ENCODE measurements at places on chromosomes 12 and 14.

- DNase-seq: no peak
Observed at GRCh38 chr12:98594050-98594835, 757 bp downstream of the SLC25A3 start.

GRCh38 chr12:63068857-63069442, 82.1 kb downstream of the AVPR1A start:
- DNase-seq: no peak

- DNase-seq: no peak
Observed at GRCh38 chr12:108856170-108856427, 1.3 kb downstream of the SSH1 start.

DNA sequence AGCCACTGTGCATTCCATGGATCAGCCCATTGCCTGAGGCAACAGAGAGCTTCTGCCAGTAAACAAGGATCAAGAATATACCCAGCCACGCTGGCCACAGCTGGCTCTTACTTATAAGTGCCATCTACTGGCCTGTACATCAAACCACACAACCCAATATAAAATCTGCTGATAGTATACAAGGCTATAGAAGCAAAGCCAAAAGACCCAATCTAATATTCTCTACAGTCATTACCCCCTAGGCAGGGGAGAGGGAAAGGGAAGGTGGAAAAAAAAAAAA, 4.4 kb upstream of the FAM186B start:
- DNase-seq: no peak

GRCh38 chr12:468671-469389, 9.1 kb downstream of the B4GALNT3 start:
- no peak for DNase-seq

DNA sequence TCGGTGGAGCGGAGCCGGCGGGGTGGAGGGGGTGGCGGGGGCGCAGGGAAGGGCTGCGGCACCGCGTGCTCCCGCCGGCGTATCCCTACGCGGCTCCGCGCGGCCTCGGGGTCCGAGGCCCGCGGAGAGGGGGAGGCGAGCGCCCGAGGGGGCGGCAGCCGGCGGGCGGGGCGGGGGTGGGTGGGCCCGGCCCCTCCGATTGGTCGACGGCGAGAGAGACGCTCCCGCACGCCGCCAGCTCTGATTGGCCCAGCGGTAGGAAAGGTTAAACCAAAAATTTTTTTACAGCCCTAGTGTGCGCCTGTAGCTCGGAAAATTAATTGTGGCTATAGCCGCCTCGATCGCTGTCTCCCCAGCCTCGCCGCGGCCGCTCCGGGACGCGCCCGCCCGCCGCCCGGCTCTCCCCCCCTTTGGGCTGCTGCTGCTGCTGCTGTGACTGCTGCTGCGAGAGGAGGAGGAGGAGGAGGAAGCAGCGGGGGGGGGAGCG, at the start of gene FOXG1:
Gene FOXG1, plus strand, starts transcription at position 319 of the 487 bp plus-strand sequence. CDS start 493 bp downstream, outside the sequence.
- no peak for DNase-seq

- no peak for DNase-seq
Observed at GRCh38 chr14:61048640-61049039, 67.6 kb downstream of the SLC38A6 start.

GRCh38 chr14:62269204-62269603, 507.0 kb downstream of the SNAPC1 start:
- DNase-seq: no peak

- no peak for DNase-seq
Observed at GRCh38 chr12:55041345-55042055, 21.7 kb downstream of the NEUROD4 start.

DNA sequence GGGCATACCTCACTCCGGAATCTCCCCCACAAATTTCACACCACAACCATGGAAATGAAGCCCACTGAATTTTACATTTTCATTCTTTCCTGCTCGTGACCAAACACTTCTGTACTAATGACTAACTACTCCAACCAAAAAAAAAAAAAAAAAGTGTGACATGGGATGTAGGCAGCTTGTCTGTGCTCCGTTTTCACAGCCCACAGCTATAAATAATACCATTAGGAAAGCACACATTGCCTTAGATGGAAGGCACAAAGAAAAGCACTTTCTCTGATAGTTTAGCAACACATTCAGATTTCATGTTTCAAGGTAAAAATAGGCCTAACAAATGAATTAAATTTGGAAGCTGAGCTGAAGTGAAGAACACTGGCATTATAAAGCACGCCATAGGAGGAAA, 42.5 kb downstream of the DUSP6 start:
- no peak for DNase-seq

GRCh38 chr12:78420991-78421390, 443.6 kb upstream of the SYT1 start:
- DNase-seq: no peak

- DNase-seq: no peak
Observed at GRCh38 chr12:93275589-93275988, 102.1 kb upstream of the NUDT4 start.

- DNase-seq: no peak
Observed at GRCh38 chr14:88987516-88987915, 163.1 kb downstream of the TTC8 start.

GRCh38 chr12:51740536-51740935, 108.0 kb downstream of the FIGNL2 start:
- DNase-seq: no peak

DNA sequence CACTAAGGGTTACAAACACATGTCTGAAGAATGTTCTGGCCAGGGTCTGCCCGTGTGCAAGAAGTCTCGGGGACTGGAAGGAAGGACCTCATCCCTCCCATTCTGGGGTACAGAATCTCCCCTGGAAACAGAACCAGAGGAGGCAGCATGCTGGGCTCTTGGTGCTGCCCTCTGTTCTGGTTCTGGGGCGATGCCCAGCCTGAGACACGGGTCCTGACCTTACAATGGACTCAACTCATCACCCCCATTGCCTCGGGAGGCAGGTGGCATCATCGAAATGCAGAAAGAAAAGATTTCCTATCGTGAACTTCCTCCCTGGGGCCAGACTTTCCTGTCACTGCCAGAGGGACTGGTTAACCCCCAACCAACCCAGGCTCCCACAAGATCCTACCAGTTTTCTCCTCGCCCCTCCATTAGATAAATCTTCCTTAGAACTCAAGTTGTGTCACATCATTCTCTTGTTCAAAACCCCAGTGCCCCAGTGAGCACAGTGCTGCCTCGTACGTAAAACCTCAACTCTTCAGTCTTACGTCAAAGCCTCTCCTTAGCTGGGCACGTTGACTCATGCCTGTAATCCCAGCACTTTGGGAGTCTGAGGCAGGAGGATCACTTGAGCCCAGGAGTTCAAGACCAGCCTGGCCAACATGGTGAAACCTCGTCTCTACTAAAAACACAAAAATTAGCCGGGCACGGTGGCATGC, 52.1 kb downstream of the PSMA6 start:
- DNase-seq: no peak

- DNase-seq: no peak
Observed at GRCh38 chr12:6049992-6050391, 74.5 kb downstream of the VWF start.

DNA sequence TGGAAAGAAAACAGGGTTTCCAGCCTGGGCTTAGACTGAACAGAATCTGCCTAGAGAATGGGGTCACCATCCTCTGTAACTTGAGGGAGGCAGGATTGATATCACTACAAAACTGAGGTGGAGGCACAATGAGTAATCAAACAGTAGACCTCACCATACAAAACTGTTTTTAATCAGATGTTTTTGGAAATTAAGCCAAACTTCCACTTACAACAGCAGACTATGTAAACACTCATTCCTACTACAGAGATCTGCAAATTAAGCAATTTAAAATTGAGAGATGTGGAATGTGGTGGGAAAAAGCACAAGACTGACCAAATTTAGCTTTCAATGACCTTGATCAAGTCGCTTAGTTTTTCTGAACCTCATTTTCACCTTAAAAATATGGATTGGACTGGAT, 104.3 kb upstream of the SLC38A4 start:
- no peak for DNase-seq

- no peak for DNase-seq
Observed at GRCh38 chr14:104843442-104844305, 21.4 kb upstream of the CEP170B start.

- no peak for DNase-seq
Observed at GRCh38 chr12:15837141-15837790, 44.9 kb upstream of the STRAP start.

GRCh38 chr12:92105676-92106075, 40.0 kb downstream of the BTG1 start:
- no peak for DNase-seq

- no peak for DNase-seq
Observed at GRCh38 chr12:14307004-14307403, 58.5 kb upstream of the ATF7IP start.

- no peak for DNase-seq
Observed at GRCh38 chr14:83347874-83348273, 1814.2 kb upstream of the SEL1L start.

GRCh38 chr12:24632466-24632865, 316.4 kb downstream of the BCAT1 start:
- no peak for DNase-seq

DNA sequence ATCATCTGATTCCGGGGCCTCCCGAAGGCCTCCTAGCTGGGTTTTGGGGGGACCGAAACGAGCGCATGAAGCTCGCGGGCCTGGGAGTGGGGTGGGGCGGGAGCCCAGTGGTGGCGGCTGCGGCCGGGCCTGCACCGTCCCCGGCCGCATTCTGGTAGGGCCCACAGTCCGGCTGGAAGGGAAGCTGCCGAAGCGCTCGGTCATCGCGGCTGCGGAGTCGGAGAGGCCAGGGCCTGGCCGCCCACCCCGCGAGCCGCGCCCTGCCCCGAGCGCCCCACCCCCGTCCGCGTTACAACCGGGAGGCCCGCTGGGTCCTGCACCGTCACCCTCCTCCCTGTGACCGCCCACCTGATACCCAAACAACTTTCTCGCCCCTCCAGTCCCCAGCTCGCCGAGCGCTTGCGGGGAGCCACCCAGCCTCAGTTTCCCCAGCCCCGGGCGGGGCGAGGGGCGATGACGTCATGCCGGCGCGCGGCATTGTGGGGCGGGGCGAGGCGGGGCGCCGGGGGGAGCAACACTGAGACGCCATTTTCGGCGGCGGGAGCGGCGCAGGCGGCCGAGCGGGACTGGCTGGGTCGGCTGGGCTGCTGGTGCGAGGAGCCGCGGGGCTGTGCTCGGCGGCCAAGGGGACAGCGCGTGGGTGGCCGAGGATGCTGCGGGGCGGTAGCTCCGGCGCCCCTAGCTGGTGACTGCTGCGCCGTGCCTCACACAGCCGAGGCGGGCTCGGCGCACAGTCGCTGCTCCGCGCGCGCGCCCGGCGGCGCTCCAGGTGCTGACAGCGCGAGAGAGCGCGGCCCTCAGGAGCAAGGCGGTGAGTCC, at the start of gene KLC1:
Gene KLC1, plus strand, starts transcription at position 528 of the 819 bp plus-strand sequence. CDS start 25,354 bp downstream, outside the sequence.
- peak; percentile 55 for DNase-seq

GRCh38 chr12:99311373-99311772, 336.2 kb upstream of the GARIN6 start:
- DNase-seq: no peak

GRCh38 chr12:92304371-92305055, 158.9 kb upstream of the BTG1 start:
- DNase-seq: no peak

DNA sequence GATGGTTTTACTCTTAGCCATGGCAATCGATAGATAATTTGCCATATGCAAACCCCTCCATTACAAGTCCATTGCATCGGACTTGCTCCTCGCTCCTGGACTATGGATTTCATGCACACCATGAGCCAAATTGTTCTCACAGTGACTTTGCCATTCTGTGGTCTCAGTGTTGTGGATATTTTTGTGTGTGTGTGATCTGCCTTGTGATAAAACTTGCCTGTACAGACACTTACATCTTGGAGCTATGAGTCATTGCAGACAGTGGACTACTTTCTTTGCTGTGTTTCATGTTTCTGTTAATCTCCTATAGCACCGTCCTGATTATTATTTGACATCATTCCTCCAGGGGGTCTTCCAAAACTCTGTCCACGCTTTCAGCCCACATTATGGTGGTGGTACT, 8.4 kb upstream of the OR4K13 start:
- DNase-seq: no peak

DNA sequence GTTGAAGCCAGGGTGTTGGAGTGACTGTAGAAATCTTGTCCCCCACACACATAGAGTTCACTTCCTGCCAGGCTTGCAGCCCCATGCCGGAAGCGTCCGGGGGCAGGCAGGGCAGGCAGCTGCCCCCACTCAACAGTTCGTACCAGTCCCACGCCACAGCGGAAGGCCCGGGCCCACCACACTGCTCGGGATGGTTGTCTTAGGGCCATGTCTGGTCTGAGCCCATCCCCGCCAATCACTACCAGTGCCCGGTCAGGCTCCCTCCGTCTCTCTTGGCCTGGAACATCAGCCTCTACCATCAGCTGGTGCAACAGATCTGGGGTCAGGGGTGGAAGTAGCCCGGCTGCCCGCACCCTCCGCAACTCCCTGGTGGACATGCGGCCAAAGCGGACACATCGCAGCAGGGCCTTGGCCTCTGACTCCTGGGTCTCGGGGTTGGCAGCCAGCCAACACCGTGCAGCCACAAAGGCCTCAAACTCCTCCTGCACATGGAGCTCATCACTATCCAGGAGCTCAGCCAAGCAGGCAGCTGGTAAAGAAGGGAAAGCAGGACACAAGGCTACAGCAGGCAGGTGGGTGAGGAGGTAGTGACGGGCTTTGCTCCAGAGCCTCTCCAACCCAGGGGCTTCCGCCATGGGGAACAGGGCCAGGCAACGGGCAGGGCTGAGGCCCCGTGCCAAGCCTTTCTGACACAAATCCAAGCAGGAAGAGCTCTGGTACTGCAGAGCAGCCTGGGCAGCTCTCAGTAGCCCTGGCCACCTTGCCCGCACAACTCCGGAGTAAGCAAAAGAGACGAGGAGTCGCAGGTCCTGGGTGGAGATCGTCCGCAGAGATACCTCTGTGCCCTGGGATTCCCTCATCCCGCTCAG, 5.9 kb downstream of the KLHL33 start:
- DNase-seq: no peak

DNA sequence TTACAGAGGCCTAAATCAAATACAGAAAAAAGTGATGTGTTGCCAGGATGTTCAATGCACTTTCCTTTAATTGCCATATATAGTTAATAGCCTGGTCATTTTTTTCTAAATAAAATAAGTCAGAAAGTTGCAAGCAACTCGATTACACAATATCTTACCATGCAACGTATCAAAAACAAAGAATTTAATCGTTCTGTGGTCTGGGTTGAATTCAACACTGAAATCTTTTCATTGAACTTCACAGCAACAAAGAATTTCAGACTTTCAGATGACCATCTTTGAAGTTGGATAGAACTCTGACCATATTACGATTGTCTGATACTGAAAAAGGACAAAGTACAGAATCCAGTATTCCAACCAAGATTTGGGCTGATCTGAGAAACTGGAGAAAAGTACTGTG, 231.9 kb downstream of the SLC25A21 start:
- DNase-seq: no peak

DNA sequence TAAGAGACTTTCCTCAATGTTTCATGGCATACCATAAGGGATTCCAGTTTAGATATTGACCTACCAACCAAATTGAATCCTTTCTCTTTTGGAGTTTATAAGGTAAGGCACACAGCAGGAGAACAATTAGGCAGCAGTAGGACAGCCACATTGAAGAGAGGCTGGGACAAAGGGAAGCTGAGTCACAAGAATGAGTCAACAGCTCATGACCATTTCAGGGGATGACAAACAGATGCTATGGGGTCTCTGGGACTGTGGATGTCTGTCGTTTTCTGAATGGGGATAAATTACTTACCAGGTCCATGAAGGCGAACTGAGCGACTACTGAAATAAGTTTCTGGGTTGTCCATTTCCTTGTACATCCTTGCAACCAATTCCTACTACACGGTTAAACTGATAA, 48.6 kb upstream of the E2F7 start:
- DNase-seq: no peak

- DNase-seq: no peak
Observed at GRCh38 chr12:24977711-24978110, 28.8 kb upstream of the BCAT1 start.

GRCh38 chr14:59026081-59026480, 162.4 kb upstream of the DAAM1 start:
- no peak for DNase-seq

GRCh38 chr14:41154143-41154807, 452.4 kb upstream of the LRFN5 start:
- no peak for DNase-seq
